ENCODE measurements at places on chromosomes 7 and 10.

DNA sequence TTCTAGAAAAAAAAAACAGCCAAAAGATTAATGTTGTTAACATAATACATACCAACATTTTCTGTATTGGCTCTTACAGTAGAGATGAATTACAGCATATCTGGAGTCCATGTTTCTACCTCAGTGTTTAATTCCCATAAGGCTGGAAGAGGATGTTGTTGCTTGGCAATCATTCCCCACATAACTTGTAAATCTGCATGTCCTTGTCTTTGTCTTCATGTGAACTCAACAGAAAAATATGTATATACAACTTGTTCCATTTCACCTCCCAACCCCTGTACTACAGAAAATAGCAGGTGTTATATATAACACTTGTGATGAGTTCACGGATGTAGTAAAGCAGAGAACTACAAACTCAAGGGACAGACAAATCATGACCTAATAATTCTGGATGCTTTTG, 160.9 kb upstream of the SEMA3C start:
- peak; percentile 18 for DNase-seq

DNA sequence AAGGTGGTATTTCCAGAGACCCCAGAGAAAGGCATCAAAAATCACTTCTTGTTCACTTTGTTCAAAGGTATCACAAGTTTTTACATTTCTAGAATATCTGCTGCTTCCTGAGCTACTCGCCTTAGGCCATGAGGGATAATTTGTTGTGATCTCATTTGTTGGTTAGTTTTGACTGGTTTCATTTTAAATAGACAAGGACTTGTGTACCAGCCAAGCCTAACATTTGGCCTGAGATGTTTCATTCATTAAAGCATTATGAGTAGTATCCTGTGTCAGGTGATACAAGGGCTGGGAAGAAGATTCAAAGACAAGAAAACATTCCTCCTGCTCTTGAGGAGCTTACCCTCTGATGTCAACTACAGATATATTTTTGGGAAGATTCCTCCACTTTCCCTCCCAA, 170.3 kb upstream of the FAM171A1 start:
- peak; percentile 36 for DNase-seq

DNA sequence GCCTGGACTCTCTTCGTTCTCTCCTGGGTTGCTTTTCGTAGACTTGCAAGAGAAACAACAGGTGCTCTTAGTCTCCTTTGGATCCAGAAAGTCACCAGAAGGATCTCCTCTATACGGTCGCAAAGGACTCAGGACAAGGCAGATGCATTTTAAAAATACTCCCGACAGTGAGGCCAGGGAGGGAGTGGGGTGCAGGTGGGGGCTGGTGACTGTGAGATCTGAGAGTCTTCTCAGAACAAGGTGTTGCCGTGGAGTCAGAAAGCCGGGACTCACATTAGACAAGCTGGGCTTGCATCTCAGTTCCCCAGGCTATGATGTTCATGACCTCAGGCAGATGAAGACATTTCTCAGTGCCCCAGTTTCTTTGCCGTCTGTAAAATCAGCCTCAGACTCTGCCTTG, 507.2 kb downstream of the TCERG1L start:
- DNase-seq: no peak

GRCh38 chr10:104441329-104442000, 87.8 kb downstream of the CFAP58 start:
- DNase-seq: peak; percentile 98

- peak; percentile 6 for DNase-seq
These were observed 208.1 kb downstream of the KIAA1217 start for GRCh38 chr10:24417053-24417452.

DNA sequence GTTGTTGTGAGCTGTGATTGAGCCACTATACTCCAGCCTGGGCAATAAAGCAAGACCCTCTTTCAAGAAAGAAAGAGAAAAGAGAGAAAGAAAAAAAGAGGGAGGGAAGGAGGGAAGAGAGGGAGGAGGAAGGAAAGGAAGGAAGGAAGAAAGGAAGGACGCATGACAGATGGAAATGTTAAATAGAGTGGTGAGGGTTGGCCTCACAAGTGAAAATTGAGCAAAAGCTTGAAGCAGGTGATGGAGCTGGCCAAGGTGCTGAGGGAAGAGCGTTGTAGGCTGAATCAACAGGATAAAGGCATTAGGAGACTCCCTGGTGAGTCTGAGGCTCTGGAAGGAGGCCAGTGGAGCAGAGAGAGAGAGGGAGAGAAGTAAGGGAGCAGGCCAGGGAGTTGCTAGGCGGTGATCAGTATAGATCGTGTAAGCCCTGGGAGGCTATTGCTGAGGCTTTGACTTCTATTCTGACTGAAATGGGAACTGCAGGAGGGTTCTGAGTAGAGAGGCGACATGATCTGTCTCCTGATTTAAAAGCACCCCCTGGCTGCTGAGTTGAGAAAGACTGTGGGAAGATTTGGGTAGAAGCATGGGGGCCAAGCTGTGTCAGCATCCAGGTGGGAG, 26.5 kb upstream of the TMEM248 start:
- DNase-seq: peak; percentile 43

GRCh38 chr7:154841731-154842331, 161.1 kb downstream of the PAXIP1 start:
- no peak for DNase-seq

DNA sequence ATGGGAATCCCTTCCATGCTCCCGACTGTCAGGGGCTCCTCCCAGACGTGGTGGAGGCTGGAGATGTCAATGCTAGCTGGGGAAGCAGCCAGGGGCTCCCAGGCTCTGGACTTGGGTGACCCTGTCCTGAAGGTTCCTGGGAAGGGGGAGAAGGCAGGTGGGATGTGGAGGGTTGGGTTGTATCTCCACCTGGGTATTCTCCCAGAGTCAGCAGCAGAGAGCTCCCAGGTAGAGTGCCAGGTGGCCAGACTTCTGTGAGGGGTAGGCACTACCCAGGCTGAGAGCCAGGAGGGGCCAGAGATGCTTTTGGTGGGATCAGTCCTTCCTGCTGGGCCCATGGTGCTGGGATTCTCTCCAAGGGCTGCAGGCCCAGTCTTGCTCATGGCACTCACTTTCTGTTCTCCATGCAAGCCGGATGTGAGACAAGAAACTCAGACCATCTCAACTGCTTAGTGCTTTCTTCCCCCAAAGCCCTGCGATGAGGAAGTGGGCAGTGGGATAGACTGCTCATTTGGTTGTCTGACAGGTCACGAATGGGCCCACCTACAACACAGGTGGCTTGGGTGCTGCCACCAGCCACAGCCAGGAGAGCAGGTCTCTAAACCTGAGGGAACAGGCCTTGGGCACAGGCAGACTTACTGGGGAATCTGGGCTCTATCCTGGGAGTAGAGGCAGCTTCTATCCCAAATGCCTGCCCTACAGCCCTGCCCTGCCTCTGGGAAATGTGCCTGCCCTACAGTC, 52.5 kb upstream of the CAMK2B start:
- no peak for DNase-seq

DNA sequence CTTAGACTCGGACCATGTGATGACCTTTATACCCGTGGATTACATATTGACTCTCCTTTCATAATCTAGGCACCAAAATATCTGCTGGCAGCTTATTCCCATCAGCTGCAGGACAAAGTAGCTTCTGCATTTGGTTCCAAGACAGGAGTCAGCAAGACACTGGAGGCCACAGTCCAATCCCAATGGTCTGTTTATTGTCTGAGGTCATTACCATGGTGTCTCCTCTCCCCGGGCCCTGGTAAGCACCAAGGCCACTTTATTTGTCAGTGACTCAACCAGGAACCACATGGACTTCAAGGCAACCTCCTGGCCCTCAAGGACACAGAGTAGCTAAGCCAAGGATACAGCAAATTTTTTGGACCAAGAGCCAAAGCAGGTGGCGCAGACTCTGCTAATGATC, 36.1 kb downstream of the KCNMA1 start:
- DNase-seq: no peak

DNA sequence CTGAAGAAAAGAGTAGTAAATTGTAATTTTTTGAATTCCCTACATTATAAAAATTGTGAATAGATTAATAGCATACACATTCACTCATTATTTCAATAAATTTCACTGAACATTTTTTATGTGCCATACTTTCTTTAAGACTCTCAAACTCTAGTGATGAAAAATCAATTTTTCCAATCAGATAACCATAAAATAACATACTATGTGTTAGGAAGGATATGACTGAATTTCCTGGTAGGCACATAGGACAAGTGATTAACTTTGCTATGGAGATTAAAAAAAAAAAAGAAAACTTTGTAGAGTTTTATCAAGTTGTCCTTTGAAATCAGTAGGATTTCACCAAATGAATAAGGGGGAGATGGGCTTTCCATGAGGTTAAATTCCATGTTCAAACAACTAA, 1597.3 kb upstream of the LRRTM3 start:
- no peak for DNase-seq

DNA sequence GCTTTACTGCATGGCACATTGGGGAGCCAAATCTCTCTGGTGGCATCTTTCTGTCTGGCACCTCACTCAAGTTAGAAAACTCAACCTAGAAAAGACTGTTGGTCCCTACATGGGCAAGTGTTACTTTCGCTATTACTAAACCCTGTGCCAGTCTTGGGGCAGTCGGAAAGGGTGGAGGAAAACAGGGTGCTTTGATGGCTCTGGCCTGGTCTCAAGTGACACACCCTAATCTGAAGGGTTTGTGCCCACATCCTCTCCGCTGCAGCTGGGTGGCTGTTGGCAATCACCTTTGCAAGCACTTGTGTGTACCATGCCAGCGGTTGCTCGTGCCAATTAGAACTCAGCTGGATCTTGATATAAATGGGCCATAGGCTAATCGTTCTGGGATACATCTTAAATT, 159.8 kb upstream of the ITGB1 start:
- DNase-seq: no peak

GRCh38 chr10:15859509-15859905, 800 bp downstream of the MINDY3 start:
- no peak for DNase-seq

GRCh38 chr7:115267503-115267902, 345.6 kb downstream of the MDFIC start:
- DNase-seq: no peak

GRCh38 chr10:30967650-30968410, 63.8 kb downstream of the ZNF438 start:
- no peak for DNase-seq

- no peak for DNase-seq
These were observed 8.3 kb upstream of the MMP21 start for GRCh38 chr10:125783957-125784356.

DNA sequence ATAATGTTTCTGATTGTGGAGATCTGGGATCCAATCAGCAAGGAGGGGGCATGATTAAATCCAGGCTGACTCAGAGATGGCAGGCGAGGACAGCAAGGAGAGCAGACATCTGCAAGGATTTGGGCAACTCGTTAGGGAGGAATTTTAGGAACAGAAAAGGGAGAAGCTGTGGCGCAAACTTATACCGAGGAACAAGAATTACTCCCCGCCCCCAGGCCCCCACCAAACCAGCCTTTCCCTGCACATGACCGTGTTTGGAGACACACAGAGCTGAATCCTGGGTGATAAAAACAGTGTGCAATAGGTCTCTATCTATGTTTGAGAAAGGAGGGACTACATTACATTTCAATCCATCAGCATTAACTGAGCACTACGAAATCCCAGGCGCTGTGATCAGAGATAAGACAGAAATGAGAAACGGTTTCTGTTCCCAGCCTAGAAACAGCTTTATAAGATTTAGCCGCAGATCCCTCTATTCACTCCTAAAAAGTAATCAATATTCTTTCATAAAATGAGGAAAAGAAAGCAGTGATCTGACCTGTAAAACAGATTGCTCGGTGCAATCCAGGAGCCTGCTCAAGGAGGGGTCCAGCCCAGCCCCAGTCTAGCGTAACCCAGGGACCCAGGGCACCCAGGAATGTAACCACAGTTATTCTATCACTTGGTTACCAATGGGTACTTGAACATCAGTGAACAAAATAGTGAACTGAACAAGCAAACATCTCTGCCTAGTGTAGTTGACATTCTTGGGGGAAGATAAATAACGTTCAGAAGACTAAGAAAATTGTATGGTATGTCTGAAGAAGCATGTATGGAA, 37.2 kb upstream of the RAPGEF5 start:
- DNase-seq: peak; percentile 30

DNA sequence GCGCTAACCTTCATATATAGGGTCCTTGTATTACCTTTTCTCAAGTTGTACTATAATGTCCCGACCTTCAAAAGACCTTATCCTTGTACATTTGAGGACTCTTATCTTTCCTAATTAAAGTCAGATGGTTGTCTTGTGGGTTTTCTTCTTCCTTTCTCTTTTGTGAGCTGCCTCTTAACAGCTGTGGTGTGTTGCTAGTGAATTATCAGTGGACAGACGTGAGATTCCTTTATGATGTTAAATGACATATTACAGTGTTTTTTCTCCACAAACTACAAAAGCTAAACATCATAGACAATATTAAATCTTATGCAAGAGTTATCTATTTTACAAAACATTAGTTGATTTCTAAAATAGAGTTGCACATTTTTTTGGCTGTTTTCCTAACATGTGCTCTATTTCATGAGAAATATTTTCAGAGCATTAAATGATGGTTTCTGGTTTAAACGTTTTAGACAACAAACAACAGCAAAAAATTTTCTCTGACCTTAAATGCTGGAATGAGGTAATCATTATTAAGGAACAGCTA, 272.2 kb upstream of the NPVF start:
- no peak for DNase-seq

GRCh38 chr10:28722065-28722803, 44.9 kb downstream of the BAMBI start:
- DNase-seq: peak; percentile 16

DNA sequence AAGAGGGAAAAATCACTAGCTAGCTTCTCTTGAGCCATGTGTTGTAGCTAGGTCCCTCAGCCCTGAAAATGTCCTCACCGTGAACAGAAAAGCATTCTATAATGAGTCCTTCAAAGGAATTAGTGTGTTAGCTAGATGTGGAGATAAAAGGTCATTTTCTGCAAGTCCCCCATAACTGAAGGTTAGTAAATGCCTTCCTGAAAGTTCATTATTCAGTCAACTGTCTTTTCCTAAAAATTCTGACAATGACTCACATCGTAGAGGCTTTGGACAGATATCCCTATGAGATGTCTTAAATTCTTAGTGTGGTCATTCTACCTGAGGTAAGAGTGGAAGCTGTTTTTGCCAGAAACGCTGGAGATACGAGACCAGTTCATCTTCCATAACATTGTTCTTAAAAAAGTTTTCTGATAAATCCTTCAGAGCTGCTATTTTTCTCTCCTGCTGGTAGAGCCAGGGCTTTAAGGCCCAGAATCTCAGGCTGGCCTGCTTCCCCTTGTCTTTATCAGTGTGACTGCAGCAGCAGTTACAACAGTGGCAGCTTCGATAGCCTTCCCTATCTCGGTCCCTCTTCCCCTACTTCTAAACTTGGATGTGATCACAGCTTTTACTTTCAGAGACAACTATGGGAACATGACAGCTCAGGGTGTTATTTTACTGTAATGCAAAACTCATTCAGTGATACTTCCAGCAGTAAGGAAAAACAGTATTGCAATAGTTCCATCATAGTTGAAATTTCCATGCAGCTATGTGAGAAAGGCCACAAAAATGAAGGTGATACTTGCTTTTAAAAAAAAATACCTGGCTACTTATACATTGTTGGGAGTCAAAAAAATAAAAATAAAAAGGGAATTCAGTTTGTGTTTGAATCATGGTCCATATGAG, 37.3 kb upstream of the PRKAR2B start:
- no peak for DNase-seq
